ENCODE measurements at places on chromosomes 6 and 20.
A peak's percentile ranks its signal among the peaks of the same experiment; 100 is the strongest.

DNA sequence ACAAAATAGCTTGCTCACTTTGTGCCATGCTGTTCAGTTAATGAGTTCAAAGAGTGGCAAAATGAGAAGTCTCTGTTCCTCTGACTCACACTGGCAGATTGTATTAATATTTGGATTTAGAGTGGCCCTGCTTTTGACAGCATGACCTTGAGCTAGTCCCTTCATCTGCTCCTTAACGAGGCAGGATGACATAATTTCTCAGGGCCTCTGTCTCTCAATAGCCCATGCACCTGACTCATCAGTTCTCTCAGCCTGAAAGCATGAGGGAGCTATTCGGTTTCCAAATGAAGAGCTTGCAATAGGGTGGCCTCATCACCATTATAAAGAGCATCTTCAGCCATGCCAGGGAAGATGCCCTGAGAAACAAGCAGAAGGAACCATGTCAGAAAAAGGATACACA, 38.2 kb downstream of the CAP2 start:
- no peak for DNase-seq

DNA sequence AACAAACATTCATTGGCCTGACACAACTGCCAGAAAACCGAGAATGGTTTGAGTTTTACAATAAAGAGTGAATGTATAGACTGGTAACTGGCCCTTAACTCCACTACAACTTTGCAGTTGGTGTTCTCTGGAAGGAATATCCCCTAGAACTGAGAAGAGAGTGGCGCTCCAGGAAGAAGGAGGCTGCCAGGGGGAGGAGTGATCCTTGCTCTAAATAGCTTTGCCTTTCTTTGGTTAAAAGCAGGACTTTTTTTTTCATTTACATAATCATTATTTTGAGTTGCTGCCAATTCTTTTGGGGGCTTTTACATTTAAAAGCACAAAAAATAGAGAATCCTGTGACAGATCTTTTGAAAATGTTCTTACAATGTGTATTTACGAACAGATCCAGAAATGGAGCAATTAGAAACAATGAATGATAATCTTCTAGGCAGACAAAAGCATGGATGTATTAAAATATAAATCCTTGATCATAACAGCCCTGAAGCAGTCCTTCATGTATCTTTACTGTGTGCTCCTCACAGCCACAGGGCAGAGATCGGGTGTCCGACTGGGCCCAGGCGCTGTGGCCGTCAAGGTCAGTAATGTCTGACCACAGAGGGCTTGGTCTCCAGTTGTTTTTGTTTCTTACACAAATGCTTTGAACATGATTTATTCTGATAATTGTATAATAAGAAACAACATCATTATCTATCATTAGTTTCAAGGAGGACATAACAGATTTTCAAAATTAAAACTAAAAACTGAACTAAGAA, 612.2 kb downstream of the HDGFL1 start:
- DNase-seq = no peak

- DNase-seq = no peak
Observed at GRCh38 chr6:95143408-95144180, 433.7 kb upstream of the MANEA start.

- no peak for DNase-seq
Observed at GRCh38 chr20:10402938-10403608, 30.9 kb downstream of the MKKS start.

DNA sequence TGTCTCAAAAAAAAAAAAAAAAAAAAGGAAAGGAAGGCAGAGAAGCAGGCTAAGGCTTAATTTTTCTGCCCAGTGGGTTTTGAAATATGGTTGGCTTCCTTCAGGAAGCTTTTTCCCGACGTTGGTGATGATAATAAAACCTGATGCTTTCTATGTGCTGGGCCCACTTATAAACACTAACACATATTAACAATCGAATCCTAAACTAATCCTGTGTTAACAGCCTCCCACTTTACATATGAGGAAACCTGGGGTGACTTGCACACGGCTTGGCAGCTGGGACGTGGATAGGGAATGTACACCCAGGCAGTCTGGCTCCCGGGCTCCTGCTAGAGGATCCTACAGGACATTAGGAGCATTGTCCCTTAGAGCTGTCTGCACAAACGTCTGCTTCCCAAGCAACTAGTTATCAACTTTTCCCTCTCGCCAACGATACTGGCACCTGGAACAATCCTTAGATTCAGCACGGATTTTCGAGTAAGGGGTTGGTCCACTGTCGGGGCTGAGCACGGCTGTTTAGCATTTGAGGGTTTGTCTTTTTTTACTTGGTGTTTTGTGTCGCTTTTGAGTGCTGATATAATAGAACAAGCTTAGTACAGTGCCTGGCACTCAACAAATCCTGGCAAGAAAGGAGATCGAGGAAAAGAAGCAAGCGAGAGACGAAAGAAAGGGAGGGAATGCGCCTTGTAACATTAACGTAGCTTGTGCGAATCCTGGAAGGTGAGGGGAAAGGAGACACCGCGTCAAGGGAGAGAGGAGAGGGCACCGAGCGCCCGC, 622 bp upstream of the KIZ start:
- no peak for DNase-seq

- DNase-seq = no peak
Observed at GRCh38 chr6:152750694-152751093, at the start of gene VIP. TSS of gene VIP (plus strand) at chr6:152750797. CDS start at chr6:152752178, 1,381 bp downstream.

- no peak for DNase-seq
Observed at GRCh38 chr6:372336-372911, 19.1 kb upstream of the IRF4 start.

GRCh38 chr6:39053854-39054576, 5.4 kb downstream of the GLP1R start:
- no peak for DNase-seq

DNA sequence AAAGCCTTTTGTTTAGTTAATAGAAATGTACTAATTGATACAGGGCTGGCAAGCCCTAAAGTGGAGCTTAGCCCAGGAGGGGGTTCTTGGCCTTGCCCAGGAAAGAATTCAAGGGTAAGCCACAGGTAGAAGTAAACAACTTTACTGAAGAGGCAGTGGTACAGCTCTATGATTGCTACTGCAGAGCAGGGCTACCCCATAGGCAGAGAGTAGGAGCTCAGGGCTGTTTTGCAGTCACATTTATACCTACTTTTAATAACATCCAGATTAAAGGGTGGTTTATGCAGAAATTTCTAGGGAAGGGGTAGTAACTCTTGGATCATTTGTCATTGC, 680.4 kb upstream of the GJE1 start:
- no peak for DNase-seq

GRCh38 chr6:516213-516612, 124.7 kb downstream of the IRF4 start:
- no peak for DNase-seq

DNA sequence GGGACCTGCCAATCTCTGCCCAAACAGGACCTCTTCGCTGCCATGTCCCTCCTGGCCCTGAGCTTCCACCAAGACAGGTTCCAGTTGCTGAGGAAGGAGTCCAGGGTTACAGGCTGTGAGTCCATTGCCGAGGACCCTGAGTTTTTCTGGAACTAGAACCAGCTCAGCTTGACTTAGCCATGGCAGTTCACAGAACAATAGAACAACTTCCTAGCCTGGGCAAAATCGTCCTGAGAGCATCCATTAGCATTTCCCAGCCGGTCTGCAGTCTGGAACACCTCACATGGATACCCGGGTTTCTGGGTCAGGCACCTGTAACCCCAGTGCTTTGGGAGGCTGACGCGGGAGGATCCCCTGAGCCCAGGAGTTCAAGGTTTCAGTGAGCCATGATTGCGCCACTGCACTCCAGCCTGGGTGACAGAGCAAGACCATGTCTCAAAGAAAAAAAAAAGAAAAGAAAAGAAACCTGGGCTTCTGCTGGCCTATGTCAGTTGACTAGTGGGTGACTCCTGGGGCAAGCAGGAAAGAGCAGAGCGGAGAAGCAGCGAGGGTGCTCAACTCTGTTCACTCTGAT, 90.3 kb downstream of the TCP11 start:
- DNase-seq = no peak

DNA sequence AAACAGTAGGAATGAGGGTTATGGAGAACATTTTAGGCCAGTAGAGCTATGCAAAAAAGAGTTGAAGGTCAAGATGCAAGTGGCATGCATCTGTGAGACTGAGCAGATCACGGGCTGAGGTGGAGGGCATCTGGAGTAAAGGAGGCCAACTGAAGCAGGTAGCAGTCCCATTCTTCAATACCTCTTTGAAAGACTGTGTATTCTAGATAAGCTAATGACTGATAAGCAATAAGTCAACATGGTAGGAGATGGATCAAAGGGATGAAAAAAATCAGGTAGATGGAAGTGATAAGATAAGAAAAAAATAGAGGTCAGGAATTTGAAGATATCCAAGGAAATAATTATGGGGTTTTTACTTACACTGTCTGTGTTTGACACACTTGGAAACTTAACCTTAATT, 55.6 kb downstream of the ARMC2 start:
- no peak for DNase-seq

- no peak for DNase-seq
Observed at GRCh38 chr6:89887452-89888137, 6.7 kb upstream of the GJA10 start.

DNA sequence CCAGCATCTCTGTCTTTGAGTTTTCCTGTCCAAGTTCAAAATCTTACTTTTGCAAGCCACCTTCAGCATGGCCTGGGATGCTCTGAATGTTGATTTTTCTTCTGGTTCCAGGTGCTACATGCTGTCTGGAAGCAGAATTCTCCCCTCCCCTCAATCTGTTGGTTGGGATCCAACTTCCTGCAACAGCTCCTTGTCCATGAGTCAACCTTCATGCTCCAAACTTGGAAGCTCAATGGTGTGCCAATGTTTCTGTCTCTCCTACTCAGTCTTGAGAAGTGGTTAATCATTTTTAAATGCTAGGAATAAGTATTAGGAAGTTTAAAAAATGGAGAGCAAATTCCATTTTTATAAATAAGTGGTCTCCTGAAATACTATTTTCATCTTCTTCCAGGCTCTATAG, 33.2 kb upstream of the PLEKHG1 start:
- DNase-seq = no peak

DNA sequence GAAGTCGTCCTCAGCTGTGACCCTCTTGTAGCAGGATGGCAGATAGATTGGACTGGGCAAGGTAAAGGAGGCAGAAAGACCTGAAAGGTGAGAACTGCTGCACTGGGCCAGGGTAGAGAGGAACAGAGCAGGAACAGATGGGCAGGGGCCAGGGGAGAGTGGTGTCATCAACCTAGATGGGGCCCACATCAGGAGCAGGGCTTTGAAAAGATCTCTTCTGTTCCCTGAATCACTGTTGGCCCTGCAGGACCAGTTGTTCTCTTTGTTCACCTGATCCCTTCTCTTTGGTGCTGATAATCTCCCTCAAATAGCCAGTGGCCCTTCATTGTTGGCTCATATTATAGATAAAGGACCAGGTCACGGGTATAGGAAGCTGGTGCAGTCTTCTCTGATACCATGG, 59.9 kb downstream of the DTD1 start:
- no peak for DNase-seq

- DNase-seq = no peak
Observed at GRCh38 chr6:98828941-98829411, 5.4 kb upstream of the POU3F2 start.

DNA sequence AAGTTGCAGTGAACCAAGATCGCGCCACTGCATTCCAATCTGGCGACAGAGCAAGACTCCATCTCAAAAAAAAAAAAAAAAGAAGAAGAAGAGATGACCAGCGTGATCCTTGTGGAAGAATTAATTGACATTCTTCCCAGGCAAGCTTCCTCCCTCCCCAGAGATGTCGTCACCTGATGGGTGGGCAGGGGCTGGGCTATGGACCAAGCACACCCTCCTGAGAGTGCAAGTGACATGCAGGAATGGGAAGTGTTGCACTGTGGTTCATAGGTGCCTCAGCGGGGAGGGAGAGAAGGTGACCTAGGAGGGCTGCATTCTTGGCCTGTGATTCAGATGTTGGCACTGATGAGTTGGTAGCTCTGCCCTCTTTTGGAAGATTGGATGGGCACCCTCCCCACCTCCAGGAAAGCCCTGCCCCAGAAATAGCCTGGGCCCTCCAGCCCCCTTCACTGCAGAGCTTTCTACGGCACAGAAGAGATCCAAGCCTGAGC, 37.8 kb downstream of the TAF8 start:
- no peak for DNase-seq

GRCh38 chr6:119454714-119455113, 105.2 kb upstream of the MAN1A1 start:
- DNase-seq = no peak

DNA sequence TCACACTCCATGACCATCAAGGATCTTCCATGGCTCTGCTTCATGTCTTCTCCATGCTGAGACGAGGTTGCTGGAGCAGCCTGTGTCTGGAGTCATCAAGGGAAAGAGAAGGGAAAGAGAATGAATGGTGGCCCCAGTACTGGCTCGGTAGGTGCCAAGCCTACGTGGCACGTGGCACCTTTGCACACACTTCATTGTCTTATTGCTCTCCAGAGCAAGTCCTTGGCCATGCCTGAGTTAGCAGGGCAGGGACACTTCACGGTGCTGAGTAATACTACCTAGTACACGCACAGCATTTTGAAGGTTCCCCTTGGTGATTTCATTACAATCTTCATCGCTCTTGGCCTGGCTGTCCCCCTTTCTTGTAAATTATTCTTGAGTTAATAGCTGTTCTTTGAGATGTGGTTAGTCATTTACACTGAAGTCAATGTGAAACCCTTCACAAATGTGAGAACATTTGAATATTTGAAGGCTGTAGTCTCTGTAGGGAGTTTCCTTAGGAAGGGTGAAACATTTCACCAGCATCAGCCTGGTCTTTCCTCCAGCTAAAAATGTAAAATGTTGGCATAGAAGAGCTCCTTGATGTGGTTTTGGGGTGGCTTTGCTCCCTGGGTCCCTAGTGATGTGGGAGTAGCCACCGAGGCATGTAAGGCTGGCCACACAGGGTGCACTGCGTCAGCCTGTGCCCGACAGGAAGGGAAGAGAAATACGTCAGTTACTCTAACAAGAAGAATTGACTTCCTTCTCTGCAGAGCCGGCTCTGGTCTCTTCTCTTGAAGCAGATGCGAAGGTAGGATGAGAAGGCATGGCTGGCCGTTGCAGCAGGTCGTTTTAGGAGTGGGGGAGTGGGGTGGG, at the start of gene SYTL3:
Gene SYTL3, plus strand, starts transcription at position 766 of the 855 bp plus-strand sequence. CDS start 13,215 bp downstream, outside the sequence.
- peak; percentile 54 for DNase-seq

DNA sequence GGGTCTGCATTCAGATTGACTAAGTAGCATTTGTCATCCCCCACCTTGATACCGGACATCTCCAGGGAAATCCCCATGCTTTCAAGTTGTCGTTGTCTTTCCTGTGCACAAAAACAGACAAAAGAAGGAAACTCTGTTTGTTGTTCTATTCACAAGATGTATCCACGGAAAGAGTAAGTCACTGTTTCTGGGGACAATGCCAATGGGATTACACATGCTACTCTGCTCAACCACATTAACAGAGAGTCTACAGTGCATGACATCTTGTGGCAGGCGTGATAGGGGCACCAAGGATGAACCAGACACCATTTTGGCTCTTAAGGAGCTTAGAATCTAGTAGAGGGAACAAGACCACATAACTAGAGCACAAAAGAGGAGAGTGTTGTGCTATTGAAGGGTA, 124.4 kb upstream of the NUP153 start:
- no peak for DNase-seq

- DNase-seq = no peak
Observed at GRCh38 chr6:144378437-144378836, 93.3 kb downstream of the UTRN start.

DNA sequence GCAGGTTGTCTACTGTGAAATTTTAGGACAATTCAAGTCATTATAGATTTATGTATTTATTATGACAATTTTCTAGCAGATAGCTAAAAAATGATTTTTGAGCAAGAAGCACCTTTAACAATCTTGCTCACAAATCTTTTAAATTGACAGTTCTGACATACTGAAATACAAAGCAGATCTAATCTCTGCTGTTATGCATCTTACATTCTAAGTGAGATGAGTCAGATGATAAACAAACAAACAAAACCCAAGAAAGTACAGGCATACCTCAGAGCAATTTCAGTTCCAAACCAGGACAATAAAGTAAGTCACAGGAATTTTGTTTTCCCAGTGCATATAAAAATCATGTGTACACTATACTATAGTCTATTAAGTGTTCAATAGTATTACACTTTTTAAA, 430.7 kb upstream of the PTCHD4 start:
- DNase-seq = no peak
